CD4-positive, alpha-beta T cell treated with Interleukin-15 for 4 hours (primary cell): ENCODE measurements at places on chromosomes 7 and 10.

- DNase-seq: no peak
Measured at GRCh38 chr7:108511939-108512338, 14.0 kb downstream of the PNPLA8 start.

- no peak for DNase-seq
Measured at GRCh38 chr10:98195120-98195519, 60.7 kb downstream of the R3HCC1L start.

GRCh38 chr7:121023194-121023593 lies 34.7 kb downstream of the CPED1 start:
- no peak for DNase-seq

DNA sequence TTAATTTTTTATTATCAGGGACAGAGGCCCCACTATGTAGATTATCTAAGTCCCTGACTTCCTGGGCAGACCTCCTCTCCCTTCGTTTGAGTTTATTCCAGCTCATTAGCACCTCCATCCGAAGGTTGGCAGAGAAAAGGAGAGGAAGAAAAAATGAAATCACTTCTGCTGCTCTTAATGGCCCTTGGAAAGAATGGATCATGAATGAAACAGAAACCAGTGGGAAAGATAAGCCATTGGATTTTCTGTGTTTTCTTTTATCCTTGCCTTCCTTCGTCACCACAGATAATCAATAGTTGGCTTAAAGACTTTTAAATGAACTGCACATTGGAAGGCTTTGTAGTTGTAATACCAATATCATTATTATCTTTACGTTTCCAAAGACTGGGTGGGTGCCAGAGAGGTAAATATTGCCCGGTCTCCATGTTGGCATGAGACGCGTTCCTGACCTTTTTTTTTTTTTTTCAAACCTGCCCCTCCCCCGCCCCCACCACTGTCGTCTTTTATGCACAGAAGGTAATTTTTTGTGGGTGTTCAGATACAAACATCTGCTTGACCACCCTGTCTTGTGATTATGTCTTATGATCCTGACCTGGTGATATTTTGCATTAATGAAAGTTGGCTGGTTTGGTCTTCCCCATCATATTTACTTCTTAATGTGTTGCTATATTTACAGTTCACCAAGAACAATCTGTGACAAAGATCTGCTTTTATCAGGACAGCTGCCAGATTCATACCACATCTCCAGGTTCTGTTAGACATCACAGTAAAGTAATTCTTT lies 116.8 kb downstream of the ARID5B start:
- no peak for DNase-seq

- no peak for DNase-seq
Measured at GRCh38 chr7:155992974-155993373, 180.7 kb upstream of the SHH start.

DNA sequence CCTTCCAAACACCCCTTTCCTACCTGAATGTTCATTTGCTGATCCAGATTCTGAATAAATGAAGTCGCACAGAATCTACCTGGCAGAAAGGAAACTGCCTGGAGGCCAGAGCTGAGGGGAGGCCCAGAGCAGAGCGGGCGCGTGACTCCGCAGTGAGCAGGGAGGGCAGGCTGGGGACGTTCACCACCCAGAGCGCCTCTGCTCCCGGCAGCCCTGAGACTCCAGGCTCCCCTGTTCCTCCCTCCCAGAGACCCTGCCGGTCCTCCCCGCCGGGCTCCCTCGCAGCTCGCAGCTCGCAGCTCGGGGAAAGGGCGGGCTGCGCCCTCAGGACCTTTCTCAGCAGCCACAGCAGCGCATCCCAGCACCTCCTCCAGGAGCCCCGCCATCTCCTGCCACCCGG lies 176.7 kb upstream of the ZNF32 start:
- DNase-seq: no peak

DNA sequence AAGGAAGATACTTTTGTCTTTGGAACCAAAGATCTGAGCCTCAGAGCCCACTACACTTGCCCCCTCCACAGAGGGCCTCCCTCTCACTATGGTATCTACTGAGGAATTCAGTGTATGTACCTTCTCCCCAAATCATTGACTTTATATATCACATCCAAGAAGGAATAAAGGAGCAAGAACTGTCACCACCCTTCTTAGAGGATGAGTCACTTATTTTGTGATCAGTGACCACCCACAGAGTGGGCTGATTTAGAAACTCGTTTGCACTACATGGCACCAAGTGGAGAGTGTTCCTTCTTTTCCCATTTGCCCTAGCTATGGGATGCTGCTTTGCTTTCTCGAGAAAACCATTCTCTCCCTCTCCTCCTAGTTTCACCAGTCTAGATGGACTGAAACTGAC lies 5.7 kb downstream of the TMEM243 start:
- no peak for DNase-seq

DNA sequence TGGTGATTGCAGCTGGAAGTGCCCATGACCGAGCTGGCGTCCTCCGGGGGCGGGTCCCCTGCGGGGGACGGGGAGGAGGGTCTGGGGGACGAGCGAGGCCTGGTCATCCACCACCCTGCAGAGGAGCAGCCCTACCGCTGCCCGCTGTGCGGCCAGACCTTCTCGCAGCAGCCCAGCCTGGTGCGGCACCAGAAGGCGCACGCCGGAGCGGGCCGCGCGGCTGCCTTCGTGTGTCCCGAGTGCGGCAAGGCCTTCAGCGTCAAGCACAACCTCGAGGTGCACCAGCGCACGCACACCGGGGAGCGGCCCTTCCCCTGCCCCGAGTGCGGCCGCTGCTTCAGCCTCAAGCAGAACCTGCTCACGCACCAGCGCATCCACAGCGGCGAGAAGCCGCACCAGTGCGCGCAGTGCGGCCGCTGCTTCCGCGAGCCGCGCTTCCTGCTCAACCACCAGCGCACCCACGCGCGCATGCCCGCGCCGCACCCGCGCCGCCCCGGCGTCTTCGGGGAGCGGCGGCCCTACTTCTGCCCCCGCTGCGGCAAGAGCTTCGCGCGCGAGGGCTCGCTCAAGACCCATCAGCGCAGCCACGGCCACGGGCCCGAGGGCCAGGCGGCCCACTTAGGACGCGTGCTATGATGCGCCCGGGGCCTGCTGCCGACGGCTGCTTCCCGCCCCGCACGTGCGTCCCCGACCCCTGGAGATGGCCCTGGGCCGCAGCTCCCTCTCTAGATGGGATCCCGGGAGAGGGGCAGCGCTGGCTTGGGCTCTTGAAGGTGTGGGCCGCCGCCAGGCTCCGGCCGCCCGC lies 28.7 kb downstream of the ZNF775 start:
- no peak for DNase-seq

DNA sequence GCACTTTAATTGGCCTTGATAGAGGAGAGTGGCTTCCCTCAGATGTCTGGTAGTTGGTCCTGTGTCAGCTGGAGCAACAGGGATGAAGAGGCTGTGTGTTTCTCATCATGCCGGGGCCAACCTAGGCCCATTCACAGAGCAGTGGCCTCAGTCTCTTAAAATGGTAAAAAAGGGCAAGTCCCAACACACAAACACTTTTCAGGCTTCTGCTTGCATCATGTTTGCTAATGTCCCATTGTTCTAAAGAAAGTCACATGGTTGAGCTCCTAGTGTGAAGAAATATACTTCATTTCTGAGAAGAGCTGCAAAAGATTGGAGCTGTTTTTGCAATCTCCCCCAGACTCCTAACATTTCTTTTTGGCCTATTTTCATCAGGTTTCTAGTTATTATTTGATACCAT lies 40.6 kb upstream of the RBAK start:
- DNase-seq: no peak

- no peak for DNase-seq
Measured at GRCh38 chr10:43376046-43376635, 4.7 kb downstream of the FXYD4 start.

GRCh38 chr10:127200646-127201045 lies 4.3 kb upstream of the INSYN2A start:
- DNase-seq: no peak

DNA sequence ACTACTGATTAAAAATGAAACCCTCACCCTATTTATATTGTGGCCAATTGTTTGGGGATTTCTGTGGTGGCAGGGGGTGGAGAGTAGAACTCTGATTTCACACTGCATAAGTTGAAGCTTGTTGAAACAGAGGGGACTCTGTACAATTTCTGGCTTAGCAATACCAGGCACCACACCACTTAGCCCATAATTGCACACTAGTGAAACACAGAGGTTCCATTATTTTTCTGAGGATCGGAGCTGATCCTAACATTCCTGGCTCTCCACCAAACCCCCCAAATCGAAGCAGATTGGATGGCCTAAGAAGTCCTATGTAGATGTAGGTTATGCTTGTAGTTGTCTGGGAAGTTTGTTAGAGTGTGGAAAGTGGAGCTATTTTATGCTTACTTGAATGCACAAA lies 47.0 kb downstream of the PTN start:
- DNase-seq: no peak

GRCh38 chr7:96169439-96169838 lies 152.5 kb downstream of the SLC25A13 start:
- DNase-seq: no peak

DNA sequence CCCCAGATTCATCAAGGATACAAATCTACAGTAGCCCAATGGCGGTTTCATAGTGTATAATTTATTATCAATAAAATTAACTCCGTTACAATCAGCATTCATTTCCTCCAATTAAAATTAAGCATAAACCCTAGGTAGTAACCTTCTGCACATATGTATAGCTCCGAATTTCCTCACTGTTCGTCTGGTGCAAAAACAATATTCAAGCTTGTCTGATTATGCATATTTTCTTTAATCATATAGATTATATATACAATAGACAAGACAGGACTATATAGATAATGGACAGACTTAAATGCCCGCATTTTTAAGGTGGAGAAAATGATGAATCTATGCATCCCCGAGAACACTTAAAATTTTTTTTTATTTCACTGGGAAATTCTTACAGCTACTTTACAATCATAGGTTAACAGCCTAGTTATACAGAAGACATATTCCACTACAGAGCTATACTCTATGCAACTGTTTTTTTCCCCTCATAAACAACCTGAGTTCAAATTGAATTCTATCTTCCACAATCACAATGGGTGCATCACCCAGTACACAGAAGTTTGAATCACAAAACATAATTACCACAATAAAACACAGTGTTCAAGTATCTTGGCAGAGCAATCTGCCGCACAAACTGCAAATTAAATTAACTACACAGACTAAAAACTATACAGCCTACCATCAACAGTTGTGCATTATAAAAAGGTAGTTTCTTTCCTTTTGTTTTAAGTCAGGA lies 2.6 kb downstream of the HOXA9 start:
- DNase-seq: no peak

- DNase-seq: peak; percentile 46
Measured at GRCh38 chr7:128031901-128032604, 816 bp upstream of the LRRC4 start.

DNA sequence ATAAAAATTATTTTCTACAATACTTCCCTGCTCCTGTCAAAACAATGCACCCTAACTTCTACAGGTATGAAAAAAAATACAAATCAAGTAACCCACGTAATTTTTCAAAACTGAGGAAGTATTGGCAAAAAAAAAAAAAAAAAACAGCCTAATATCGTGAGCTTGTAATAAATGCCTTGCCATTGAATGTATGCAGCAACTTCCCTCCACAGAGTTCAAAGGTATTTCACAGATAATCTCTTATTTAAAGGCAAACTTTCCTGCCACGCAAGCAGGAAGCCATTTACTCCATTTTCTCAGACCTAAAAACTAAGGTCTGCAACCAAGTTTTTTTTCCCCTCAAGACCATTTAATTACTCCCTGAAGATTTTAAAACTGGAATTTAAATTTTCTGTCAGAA lies 642 bp upstream of the AGR2 start:
- DNase-seq: no peak

- DNase-seq: no peak
Measured at GRCh38 chr7:143417734-143418383, 9.2 kb upstream of the EPHA1 start.

DNA sequence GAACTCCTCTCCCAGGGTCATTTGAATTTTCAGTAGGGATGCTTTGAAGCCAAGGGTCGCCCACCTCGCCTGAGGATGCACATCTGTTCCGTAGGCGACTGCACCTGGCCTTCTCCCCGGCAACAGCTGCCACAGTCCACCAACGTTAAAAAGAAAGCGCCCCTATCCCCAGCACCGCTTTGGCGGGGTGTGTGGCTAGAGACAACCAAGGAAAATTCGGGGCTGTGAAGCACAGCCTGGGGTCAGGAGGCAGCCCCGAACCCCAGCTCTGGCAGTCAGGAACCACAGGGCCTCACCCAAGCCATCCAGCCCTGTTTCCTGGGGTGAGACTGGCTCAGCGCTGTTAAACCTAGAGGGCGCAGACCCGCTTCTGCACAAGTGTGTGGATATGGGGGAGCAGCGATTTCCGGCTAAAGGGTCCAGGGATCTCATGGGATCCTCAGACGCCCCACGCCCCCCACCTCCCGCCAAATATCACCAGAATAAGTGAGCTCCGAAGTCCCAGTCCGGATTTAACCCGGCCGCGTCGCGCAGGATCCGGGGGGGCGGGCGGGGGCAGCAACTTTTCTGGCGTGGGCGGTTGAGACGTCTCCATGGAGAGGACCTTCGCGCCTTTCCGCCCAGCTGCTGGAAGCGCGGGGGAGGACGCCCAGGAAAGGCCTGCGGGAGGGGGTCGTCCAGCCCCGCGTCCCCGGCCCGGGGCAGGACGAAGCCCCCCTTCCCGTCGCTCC lies 822 bp downstream of the ZC3HAV1L start:
- no peak for DNase-seq

- DNase-seq: no peak
Measured at GRCh38 chr10:70551971-70552422, 50.5 kb downstream of the PRF1 start.

- DNase-seq: no peak
Measured at GRCh38 chr7:121456785-121457359, 60.8 kb upstream of the FAM3C start.

- DNase-seq: no peak
Measured at GRCh38 chr10:13704964-13705363, 118.2 kb downstream of the PRPF18 start.

DNA sequence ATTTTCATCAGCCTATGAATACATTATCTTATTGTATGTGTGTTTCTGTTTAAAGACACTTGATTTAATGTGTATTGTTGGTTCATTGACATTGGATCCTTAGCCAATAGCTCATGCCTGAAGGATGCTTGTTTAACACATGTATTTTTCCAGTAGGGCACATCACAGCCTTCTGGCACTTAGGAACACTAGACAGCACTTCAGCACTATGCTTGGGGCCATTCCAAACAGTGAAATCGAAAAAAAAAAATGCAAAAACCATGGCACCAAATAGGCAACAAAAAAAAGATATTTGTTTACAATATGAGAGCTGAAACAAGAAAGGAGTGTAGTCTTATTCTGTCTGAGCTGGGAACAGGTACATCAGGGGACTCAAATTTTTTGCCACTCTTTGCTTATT lies 262.8 kb downstream of the SLC25A13 start:
- no peak for DNase-seq

GRCh38 chr7:66604198-66604597 lies 24.5 kb upstream of the KCTD7 start:
- DNase-seq: no peak

GRCh38 chr7:134431815-134432214 lies 27.1 kb downstream of the AKR1B1 start:
- peak; percentile 1 for DNase-seq

DNA sequence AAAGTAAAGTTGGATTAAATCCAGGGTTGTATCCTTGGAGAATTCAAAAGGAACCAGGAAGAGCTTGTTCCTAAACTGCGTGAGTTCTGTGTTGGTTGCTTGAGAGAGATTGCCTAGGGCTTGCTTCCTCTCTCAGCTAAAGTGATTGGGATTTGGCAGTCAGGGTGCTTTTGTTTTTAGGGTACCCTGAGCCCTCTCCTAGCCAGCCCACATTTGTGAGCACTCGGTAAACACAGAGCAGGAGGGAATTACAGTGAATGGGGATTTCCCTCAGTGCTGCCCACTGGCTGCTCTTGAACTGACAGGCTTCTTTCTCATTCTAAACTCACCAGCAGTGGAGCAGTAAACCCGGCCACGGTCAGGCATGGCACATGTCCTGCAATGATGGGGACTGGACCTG lies 146.9 kb downstream of the TPST1 start:
- no peak for DNase-seq
